Smooth muscle cell of the brain vasculature (primary cell): ENCODE measurements at places on chromosomes 13 and 19.
A peak's percentile ranks its signal among the peaks of the same experiment; 100 is the strongest.

GRCh38 chr13:99361197-99361596, 54.0 kb upstream of the GPR183 start:
- no peak for DNase-seq

DNA sequence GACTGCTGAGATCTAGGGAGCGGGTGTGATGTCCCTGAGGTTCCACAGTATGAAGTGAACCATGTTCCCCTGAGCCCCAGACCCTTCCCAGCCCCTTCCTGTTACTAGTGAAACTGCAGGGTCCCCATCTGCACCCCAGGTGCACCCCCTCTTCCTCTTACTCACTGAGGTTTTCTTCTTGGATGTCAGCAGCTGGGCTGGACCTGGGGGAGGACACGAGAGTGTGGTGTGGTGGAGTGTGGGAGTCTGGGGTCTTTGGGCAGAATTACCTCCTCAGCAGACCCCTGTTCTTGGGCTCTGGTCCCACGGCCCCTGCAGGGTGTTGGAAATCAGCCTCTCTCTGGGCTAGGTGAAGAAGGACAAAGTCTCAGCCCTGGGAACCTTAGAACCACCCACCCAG, 3.3 kb upstream of the LILRA6 start:
- no peak for DNase-seq

DNA sequence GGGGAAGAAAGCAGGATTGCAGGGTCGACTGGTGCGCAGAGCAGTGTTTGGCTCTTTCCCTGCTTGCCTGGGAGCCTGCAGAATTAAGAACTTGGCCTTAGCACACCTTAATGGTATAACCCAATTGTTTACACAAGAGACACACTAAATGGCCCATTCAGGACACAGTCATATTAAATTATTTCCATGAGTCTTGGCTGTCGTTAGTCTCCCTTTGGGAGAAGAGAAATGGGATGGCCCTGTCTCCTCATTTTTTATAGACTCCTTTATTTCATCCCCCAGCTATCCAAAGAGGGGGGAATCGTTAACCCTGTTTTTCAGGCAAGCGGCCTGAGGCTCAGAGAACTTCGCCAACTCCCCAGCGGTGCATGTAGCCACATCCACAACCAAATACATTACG, 282.5 kb downstream of the SUCLA2 start:
- DNase-seq = no peak

GRCh38 chr19:13597640-13598039, 91.4 kb upstream of the CACNA1A start:
- no peak for DNase-seq

DNA sequence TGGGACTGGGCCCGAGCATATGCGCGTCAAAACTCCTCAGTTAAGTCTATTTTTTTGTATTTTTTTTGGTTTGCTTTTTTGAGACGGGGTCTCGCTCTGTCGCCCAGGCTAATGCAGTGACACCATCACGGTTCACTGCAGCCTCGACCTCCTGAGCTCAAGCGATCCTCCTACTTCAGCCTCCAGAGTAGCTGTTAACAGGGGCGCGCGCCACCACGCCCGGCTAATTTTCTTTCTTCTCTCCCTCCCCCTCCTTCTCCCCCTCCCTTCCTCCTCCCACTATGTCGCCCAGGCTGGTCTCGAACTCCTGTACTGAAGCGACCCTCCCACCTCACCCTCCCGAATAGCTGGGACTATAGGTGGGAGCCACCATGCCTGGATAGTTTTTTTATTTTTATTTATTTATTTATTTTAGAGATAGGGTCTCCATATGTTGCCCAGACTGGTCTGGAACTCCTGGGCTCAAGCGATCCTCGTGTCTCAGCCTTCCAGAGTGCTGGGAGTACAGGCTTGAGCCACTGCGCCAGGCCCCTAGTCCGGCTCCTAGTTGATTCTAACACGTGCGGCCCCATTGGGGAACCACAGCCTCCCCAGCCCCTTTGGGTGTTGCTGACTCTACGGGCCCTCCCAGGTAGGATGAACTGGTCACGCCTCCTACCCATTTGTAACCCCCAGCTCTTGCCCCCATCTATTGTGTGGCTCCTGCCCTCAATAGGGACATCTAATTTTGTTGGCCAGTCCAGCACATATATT, 806 bp upstream of the ZNF837 start:
- no peak for DNase-seq

GRCh38 chr19:21749090-21749489, 18.3 kb downstream of the ZNF100 start:
- DNase-seq = no peak

GRCh38 chr13:75302071-75302698, 179.8 kb downstream of the TBC1D4 start:
- no peak for DNase-seq

DNA sequence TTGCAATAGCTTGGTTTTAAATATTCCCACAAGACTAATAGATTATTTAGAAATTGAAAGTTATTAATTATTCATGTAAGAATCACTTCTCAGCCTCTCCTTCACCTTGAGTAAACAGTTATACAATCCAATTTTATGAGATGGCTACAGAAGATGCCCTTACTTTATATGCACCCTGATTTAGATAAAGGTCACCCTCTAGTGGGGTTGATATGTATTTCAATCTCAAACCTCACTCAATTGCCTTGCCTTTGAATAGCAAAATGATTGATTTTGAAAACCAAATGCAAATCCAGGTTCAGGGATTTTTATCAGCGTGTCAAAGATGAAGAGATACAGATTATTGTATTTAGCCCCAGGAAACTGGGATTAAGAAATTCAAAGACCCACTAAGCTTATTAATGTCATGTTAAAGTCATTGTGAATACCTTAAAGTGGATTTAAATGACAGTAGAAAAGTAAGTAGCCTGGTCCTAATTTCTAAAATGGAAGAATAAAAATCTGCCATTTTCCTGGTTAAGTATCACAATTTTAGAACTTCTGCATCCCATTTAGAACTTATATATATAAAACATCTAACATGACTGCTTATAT, 305.1 kb downstream of the ITGBL1 start:
- peak; percentile 15 for DNase-seq

DNA sequence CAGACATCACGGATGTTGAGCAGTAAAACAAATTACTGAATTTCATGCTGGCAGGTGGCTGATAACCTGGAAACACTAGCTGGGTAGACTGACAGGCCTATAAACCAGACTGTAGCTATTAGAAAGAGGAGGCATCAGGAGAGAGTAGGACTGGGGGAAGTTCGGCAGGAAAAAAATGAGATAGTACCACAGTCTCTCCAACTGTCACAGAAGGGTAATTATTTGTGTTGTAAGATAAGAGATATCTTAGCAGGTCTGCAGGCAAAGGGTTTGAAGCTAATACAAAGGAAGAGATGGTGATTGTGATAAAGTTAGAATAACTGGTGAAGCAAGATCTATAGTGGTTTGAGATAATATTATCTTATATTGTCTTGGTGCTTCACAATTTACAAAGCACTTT, 41.7 kb downstream of the MIPEP start:
- DNase-seq = no peak

DNA sequence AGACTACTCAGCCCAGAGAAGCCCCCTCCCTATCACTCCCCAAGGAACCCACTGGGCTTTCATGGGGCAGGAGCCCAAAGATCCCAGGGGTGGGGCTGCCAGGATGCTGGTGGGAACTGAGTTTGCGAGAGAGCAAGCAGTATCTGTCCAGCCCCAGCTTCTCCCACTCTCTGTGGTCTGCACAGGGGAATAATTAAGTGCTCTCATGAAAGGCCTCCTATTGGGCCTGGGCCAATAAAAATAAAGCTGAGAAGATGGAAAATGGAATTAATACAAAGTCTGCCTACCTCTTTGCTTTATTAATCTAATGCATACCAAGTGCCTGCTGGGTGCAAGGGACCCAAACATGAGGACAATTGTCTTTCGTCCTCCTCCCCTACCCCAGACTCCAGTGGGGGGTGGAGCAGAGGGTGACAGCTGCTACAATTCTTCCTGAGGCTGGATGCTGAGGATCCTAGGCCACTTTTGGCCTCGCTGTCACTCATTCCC, 5.4 kb downstream of the DDX39A start:
- DNase-seq = no peak

- no peak for DNase-seq
Observed at GRCh38 chr13:87851410-87851809, 180.2 kb downstream of the SLITRK5 start.

- no peak for DNase-seq
Observed at GRCh38 chr13:106096661-106097092, 438.8 kb downstream of the EFNB2 start.

DNA sequence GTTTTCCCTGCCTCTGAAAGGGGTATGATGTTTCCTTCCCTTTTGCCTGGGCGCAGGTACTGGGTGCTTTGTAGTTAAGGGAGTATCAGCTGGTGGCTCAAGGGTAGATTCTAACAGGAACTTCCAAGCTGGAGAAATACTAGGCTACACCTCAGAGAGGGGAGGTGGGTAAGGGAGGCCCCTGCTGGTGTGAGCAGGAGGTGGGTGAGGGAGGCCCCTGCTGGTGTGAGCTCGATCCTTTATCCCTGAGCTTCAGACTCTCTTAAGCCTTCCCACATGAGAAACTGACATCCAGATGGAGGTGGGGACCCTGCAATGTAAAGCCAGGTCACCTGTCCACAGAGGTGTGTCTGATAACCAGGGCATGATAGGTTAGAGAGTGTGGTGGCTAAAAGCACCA, 32.1 kb downstream of the CYP2B6 start:
- DNase-seq = no peak

DNA sequence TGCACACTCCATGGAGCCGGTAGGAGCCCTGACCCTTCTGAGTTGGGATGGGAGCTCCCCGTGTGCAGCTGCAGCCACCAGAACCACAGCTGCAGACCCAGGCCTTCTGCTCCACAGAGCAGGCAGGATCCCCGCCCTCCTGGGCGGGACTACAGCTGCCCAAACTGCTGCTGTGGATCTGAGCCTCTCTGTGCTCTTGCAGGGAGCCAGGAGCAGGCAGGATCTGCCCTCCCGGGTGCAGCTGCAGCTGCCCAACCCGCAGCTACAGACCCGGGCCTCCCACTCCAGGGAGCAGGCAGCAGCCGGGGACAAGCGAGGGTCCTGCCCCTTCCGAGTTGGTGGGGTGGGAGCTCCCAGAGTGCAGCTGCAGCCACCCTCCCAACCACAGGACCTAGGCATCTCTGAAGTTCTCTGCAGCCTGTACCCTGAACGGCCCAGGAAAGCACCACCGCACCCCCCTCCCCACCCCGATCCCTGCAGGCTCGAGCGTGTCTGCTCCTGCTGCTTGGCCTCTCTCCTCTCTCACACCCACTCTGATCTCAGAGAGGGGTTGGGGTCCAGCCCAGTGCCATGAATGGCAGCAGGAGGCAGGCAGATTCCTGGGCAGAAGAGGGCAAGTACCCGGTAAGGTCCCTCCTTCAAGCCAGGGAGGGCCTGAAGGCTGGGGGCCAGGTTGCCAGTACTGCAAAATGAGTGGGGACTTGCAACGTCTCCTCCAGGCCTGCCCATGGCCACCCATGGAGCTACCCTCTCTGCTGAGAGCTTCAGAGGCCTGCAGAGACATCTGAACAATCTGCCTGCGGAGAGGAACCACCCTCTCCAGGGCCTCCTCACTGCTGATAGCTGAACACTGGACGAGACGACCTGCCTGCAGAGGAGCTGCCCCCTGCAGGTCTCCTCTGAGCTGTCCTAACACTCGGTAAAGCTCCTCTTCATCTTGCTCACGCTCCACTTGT, 16.4 kb upstream of the EMP3 start:
- DNase-seq = no peak

DNA sequence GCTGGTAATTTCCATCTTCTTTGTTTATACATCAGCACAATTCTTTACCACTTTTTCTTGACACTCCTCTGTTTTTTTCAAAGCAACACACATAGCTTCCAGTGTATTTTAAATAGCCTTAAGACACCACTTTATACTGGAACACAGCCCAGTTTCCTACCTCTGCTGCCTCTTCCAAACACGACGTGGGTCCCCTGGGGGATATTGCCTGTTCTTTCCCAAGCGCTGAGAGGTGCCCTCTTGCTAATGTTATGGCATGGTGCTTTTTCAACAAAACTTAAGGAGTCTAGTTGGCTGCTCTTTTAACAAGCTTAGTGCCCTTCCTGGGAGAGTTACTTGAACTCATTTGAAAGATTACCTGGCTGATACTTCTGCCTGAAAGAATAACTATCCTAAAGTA, 112.7 kb downstream of the OLFM4 start:
- no peak for DNase-seq

DNA sequence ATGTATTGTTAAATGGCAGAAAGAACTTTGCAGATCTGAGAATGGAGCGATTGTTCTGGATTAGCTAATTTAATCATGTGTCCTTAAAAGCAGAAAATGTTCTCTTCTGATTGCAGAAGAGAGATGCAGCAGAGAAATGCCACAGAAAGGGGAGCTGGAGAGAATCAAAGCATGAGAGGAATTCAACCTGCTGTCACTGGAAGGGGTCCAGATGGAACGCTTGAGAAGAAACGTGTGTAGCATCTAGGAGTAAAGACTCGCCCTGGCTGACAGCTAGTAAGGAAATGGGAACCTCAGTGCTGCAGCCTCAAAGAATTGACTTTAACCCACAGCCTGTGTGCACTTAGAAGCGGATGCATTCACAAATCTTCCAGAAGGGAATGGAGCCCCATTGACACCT, 502.8 kb downstream of the KLF12 start:
- no peak for DNase-seq

DNA sequence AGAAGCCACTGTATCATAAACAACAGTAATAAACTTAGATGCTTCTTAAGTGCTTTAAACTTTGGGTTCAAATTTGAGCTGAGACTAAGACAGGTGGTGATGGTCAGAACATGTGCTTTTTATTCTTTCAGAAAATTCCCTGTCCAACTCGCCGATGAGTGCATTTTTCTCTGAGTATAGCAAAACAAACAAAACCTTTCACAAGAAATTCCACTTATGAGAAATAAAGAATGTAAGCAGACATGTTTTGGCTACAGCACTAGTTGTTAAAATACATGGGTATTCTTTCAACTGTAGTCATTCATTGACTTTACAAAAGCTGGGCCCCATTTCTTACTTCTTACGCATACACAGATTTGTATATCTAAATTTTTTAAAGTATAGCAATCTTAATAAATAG, 125.6 kb downstream of the SPRY2 start:
- no peak for DNase-seq
